ENCODE measurements at places on chromosomes 12 and 14.

DNA sequence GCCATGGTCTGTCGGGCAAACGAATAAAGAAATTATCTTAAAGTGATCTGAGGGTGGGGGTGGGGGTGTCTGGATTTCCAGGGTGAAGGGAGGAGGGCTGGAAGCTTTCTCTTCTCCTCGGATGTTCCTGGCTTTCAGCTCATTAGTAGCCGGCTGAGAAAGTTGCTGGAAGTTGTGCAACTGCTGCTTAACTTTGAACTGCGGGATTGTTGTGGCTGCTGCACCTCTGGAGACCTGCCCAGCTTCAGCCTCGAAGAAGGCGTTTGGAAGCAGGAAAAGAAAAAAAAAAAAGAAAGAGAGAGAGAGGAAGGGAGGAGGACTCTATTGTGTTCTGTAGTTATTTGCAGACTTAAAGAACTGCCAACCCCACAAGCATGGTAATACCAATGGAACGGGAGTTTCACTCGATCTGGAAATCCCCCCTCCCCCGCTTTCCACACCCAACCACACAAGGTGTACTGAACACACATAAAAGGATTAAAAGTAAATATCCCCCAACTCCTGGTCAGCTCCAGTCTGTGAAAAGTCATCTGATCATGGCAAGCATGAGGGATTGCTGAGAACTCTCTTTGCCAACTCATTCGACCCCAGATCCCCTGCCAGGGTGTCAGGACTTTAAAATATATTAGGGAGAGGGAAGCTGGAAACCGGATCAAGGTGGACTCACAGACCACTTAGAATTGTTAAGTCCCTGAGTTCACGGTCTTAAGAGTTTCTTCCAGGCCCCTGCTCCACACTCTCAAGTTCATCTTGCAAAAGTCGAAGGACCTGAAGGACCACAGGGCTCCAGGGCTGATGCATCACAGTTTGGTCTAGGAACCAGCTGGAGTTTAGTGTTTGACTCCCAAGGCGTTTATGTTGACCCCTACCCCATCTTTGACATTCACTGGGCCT is at the start of gene RASSF9:
Gene RASSF9, minus strand, starts transcription at position 213 of the 894 bp plus-strand sequence. Its CDS starts 208 bp downstream, at position 5.
- no peak for DNase-seq

GRCh38 chr12:76029982-76030340 is 1.6 kb downstream of the PHLDA1 start:
- DNase-seq: no peak

GRCh38 chr12:46523446-46523845 is 150.9 kb upstream of the SLC38A2 start:
- DNase-seq: no peak

GRCh38 chr14:32367516-32367915 is 38.4 kb downstream of the AKAP6 start:
- no peak for DNase-seq

DNA sequence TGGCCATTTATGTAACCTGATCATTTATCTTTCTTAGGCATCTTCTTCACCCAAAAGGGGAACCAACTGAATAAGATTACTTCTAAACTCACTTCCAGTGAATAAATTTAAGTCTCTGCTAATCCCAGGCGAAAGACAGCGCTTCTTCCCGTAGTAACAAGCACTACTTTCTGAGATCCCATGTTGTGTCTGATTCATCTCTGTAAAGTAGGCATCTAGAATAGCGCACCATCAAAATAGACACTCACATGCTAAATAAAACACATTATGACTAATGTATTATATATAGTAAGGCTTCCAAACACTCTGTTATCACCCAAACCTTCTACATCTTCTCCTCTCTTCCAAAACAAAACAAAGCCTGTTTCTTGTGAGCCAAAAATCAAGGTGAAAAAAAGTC is 15.1 kb downstream of the GTF2A1 start:
- no peak for DNase-seq

DNA sequence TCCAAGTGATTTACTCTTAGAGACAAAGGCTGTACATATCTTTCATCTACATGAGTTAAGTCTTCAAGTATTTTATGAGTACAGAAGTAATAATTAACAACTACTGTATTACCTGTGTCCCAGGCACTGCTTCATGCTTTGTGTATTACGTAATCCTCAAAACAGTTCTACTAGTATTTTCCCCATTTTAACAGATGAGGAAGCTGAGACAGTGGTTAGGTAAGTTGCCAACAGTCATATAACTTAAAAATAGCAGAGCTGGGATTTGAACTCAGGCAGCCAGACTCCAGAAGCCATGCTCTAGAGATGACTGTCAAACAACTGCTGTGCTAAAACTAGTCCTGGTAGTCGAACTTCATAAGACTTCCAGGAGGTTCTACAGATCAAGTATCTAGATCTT is 10.7 kb downstream of the TRMT5 start:
- no peak for DNase-seq

GRCh38 chr14:80776657-80777056 is 164.9 kb downstream of the CEP128 start:
- DNase-seq: no peak

DNA sequence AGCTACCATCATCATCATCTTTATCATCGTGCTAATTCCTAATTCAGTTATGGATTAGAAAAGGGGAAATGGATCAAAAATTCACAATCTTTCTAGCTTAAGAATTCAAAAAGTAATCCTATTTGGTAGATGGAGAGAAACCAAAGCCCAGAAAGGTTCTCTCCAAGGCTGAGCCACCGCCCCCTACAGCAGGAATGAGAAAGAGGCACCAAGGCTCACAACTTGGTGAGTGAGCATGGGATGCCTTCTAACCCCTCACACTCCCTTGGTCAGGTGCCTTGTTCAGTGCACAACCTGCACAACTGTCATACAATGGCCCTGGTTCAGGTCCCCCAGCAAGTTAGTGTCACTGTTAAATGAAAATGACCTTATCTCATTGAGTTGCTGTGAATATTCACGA is 171.5 kb downstream of the ANO2 start:
- DNase-seq: no peak

- no peak for DNase-seq
These were observed 116.2 kb downstream of the NUAK1 start for GRCh38 chr12:106022568-106023012.

GRCh38 chr12:105330931-105331804 is 677 bp downstream of the C12orf75 start:
- DNase-seq: no peak

- DNase-seq: no peak
These were observed 39.4 kb downstream of the NCOR2 start for GRCh38 chr12:124527861-124528561.

GRCh38 chr14:89479802-89480201 is 62.8 kb upstream of the FOXN3 start:
- DNase-seq: no peak

DNA sequence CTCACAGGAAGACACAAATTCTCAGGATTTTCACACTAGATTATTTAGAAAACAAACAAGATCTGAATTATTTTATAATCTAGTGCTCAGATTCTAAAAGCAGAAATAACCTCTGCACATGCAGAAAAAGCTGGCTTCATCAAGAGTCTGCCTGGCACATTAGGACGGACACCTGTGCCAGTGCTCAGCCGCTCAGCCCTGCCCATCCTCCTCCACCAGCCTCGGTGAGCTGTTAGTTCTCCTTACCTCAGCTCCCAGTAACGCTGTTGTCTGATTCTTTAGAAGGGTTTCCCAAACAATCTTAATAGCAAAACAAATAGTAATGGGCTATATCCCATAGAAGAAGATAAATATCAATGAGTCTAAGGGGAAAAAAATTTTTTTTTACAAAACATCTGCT is 27.7 kb downstream of the DUSP16 start:
- no peak for DNase-seq

DNA sequence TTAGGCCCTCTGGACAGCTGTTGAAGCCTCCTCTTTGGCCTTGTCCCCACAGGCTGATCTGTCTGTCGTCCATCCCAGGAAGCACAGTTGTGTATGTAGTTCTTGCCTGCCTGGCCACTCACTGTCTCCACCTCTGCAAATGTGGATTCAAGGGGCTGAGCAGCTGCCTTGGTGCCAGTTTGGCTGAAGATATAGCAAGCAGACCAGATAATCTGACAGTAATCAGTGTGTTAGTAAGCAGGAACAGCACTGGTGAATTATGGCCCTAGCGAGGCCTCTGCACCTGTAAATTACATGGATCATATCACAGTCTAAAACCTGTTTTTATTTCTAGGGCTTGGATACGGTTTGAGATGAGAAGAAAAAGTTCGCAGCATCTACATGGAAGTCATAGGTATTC is 282.5 kb upstream of the NOS1 start:
- DNase-seq: no peak

DNA sequence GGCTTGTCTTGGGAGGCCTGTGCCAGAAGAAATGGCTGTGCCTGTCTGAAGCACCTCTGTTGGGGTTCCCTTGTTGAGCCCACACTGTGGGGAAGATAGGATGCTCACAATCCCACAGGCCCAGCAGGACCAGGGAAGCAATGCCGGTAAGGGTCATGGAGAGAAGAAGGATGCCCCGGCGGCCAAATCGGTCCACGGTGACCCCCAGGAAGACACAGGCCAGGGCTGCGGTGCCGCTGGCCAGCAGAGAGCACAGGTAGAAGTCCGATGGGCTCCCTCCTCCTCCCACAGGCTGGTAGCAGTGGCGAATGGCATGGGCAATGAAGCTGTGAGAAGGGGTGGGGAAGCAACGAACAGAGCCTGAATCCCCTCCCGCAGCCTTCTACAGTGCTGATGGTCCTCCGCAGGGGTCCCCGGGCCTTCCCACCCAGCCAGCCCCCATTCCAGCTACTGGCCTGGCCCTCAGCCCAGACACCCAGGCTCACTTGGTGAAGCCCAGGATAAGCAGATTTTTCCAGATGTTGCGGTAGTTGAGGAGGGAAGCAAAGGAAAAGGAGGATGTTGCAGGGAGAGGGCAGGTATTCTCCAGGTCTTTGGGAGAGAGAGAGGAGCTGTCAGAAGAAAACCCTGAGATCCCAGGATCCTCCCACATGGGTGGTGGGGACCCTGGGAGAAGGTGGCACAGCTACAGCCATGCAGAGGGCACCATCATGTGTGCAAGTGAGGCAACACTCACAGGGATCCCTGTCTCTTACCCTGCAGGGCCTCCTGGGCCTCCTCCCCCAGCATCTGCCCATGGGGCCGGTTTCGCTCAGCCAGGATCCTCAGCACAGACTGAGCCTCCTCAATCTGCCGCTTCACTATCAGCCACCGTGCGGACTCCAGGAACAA is 5.0 kb downstream of the SLC22A17 start:
- DNase-seq: no peak

- no peak for DNase-seq
These were observed 69.9 kb downstream of the PPM1H start for GRCh38 chr12:62865065-62865464.

DNA sequence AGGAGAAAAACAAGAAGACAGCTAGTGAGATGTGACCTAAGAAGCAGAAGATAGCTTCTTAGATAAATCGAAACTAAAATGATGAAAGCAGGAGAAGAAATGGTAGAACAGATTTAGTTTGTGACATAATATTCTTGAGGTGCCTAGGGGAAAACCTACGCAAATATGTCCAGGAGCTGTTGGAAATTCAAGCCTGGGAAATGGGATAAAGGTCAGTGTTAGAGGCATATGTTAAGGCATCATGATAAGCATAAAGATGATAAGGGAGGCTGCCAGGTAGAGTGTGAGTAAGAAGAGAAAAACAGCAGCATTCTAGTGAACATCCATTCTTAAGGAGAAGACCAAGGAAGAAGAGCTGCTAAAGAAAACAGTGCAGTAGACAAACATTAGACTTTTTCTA is 109.6 kb upstream of the LGR5 start:
- no peak for DNase-seq

GRCh38 chr14:61374284-61374683 is 52.9 kb downstream of the PRKCH start:
- DNase-seq: no peak

DNA sequence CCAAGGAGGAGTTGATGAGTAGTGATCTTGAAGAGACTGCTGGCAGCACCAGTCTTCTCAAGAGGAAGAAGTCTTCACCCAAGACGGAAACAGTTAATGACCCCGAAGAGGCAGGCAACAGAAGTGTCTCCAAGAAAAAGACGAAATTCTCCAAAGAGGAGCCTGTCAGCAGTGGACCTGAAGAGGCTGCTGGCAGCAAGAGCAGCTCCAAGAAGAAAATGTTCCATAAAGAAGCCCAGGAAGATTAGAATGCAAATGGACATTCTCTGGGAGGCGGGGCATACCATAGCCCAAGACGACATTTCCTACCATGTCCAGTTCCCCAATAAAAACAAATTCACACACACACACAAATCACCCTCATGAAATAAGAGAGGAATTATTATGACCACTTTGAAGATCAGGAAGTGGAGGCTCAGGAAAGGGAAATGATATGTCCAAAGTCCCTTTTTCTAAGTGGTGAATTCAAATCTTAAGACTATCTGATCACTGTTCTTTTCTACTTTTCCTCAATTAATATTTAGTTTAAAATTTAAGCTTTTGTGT is 131.8 kb downstream of the PAWR start:
- DNase-seq: no peak

DNA sequence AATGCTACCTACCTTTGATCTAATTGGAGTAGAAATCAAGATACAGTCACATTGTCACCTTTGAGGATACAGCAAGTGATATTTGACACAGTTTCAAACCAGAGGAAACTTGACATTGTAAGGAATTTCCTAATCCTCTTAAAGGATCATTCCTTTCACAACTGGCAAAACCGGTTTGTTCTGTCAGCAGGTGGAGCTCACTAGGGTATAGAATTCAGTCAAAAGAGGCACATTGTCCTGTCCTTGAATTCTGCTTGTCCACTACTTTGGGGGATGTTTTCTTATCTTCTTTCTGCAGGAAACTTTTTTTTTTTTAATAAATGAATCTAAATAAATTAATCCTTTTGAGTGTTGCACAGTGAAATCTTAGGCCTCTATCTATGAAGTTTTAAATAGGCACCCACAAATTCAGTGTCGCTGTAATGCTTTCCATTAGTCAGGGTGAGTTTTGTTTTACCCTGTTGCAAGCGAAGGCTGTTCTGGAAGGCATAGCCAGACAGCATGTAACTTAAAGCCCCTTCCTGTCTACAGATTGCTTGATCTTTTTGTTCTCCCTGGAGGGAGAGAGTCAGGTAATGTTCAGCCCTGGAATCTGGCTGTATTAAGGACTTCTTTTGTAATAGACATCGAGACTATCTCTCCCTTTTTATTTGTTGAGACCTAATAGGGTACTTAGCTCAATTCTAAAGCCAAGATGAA is 285.0 kb upstream of the RGS6 start:
- DNase-seq: no peak

GRCh38 chr12:27635349-27635972 is 60.8 kb upstream of the REP15 start:
- DNase-seq: peak; percentile 30
